ENCODE measurements at places on chromosomes 2 and 18.

DNA sequence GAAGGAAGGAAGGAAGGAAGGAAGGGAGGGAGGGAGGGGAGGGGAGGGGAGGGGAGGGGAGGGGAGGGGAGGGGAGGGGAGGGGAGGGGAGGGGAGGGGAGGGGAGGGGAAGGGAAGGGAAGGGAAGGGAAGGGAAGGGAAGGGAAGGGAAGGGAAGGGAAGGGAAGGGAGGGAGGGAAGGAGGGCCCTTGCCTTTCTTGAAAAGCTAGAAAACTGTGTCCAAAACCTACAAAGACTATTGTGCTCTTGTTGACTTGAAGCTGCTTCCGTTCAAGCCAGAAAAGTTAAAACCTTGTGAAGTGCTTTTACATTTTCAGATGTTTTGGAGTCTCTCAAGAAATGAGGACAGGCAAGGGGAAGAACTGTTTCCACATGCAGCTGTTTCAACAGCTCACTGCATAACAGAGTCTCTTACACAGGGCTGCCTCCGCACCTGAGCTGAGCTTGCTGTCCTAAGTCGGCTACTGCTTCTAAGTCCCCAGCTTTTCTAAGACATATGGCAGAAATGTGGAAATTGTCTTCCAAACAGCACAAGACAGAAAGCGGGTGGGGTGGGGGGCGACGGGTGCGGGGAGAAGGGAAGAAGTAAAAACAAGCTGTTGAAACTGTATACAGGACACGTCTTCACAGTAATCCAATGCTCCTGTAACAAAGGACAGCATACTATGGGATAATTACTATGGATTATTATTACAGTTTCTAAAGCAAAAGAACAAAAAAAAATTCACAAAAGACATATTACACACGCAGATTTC, 46.1 kb downstream of the BCL11A start:
- DNase-seq, result no peak

GRCh38 chr2:28577791-28578680, 82.2 kb downstream of the PLB1 start:
- no peak for DNase-seq

DNA sequence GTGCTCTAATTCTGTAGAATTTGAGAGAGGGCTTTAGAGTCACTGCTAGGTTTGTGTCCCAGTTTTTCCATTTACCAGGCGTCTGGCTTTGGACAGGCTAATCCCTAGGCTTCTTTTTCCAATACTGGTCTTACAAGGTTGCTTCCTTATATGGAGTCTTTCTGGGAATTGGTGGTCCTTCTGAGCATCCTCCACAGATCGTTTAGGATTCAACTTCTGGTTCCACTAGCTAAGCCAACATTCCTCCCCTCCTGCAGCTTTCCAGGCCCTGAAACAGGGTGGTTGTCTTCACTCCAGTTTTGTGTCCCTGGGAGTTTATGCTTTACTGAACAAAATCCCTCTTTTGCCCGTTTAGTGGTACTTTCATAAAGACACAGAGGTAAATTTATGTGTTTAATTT, 170.6 kb downstream of the CERS6 start:
- DNase-seq, result no peak

- no peak for DNase-seq
Measured at GRCh38 chr2:178072000-178072382, 586 bp downstream of the PDE11A start.

DNA sequence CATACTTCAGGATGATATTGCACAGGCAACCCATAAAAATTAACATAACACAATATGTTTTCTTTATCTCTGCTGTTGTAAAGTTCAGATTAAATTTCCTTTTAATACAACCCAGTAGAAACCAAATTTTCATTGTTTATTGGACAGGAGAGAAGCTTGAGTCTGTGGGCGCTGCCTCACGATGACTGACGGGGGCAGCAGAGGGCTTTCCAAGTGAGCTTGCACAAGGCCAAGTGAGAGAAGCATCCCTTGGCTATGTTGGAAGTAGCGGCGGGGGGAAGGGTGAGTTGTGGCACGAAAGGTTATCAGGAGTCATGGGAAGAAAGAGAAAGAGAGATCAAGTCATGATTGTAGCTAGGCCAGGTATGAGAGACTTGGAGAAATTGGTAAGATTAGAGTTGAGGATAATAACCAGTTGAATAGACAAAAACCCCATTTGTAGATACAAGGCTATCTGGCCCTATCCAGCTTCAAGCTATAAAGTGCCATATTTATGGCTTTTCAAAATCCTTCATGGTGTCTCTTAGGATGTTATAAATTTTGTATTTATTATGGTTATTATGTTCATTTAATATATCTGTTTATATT, 413.7 kb upstream of the FAM98A start:
- no peak for DNase-seq

DNA sequence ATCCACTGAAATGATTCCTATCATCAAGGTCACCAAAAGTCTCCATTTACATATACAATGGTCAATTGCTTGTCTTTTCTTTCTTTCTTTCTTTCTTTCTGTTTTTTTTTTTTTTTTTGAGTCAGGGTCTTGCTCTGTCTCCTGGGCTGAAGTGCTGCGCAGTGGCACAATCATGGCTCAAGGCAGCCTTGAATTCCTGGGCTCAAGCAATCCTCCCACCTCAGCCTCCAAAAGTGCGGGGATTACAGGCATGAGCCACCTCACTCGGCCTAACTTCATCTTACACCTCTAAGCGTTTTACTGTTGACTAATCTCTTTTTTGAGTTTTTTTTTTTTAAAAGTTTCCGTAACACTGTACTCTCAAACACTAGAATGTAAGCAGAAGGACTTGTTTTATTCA, 867 bp downstream of the SF3B6 start:
- no peak for DNase-seq
